HL-60 (cell line): ENCODE measurements at places on chromosomes 4 and X.

DNA sequence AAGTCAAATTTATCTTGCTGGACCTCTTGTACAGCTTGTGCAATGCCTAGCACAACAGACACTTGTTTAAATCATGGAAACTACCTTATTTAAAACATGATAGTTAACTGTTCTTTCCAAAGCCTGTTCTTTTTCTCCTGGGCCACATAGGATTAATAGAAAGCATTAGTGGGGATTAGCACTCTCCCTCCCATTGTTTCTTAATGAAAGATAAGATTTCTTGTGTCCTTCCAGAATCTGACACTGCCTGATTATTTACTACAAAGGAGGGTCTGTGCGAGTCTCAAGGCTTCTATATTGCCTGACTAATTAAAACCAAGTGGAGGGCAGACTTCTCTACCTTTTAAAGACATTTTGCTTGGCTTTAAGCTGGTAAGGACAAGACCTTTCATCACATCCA is 8.5 kb upstream of the ELMOD2 start:
- DNase-seq: no peak

DNA sequence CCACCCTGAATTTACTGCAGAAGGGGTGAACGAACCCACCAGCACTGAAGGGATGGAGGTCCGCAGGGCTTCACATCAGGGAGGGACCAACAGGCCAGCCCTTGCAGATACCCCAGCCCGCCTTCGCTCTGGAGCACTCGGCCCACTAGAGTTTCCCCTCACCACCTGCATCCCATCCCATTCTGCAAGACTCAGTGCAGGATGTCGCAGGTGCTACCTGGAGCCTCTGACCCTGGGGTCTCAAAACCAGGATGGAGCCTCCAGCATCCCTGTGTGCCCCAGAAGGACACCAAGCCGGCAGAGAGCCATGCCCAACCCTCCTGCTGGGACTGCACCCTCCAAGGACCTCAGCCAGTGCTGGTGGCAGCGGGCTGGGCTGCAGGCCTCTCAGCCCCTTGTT is 57.6 kb upstream of the ADRA2C start:
- DNase-seq: no peak

DNA sequence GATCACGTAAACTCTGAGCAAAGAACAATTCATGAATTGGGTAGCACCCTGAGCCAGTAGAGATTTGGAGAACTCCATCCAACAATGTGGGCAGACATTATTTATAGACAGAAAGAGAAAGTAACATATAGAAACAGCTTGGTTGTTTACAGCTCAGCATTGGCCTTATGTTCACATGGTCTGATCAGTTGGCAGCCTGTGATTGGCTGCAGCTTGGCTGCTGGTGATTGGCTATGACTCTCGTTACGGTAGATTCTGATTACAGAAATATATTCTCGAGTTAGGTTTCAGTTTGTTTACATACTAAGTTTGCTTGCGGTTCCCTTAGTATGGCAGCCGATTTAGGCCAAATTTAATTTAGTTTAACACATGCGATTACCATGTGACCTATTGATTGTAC is 663.4 kb downstream of the RAPGEF2 start:
- DNase-seq: no peak

GRCh38 chrX:118545510-118545909 is 49.9 kb downstream of the DOCK11 start:
- no peak for DNase-seq

GRCh38 chr4:52201715-52202114 is 150.6 kb downstream of the SPATA18 start:
- DNase-seq: no peak

DNA sequence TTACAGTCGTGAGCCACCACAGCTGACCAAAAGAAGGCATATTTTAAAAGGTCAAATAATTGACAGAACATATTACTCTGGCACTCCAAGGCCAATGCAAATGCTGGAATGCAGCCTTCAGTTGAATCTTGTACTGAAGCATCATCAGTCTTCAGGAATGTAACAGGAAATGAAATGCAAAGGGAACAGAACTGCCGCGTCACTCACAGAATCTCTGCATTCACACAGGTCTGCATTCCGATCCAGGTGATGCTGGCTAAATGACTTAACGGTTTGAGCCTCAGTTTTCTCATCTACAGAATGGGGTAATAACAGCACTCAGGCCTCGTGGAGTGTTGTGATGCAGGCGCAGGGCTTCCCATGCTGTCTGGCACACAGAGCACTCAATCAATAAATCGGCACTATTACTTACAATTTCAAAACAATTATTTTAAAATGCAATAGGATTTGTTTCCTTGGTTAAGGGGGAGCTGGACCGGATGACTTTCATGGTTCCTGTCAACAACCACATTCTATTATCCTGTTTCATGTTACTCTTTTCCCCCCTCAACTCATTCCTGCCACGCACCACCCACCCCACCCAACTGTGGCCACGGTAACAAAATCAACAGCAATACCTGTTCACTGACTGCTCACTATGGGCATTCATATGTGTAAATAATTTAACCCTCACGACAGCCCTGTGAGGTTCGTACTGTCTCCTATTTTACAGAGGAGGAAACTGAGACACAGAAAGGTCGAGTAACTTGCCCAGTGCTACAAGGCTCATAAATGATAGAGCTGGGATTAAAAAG is 32.4 kb downstream of the IGFBP7 start:
- no peak for DNase-seq

DNA sequence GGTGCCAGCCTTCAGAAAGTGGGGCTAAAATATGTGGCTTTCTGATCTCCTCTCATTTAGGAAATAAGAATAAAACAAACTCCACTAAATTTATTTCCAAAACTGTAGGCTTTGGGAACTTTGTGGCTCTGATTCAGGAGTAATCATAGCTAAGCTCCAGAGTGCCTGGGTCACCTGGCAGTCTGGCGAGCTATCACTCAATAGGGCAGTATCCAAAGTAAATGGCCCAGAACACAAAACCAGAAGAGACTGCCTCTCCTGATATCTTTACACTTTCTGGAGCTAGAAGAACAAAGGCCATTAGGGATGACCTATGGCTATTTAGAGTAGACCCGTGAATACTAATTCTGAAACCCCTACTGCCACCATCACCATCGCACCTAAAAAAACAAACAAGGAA is 17.0 kb upstream of the PPARGC1A start:
- DNase-seq: no peak

DNA sequence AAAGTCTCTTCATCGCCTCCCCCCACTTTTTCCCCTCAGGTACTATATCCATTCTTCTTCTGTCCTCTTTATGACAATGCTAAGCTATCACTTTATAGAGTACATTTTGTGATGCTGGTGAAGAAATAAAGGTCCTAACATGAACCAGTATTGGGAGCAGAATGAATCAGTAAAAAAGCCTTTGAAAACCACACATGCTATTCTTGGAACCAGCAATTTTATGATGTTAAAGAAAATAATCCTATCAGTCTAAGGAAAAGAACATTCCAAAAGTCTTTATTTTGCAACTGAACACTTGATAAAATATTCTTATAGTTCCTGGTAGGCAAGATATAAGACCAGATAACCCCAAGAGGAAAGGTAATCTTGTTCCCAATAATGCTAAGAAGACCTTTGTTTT is 107.8 kb upstream of the MCF2 start:
- no peak for DNase-seq

GRCh38 chr4:40055863-40056715 is 561 bp upstream of the N4BP2 start:
- DNase-seq: peak; percentile 35

GRCh38 chr4:85543832-85544231 is 68.9 kb downstream of the ARHGAP24 start:
- DNase-seq: no peak

DNA sequence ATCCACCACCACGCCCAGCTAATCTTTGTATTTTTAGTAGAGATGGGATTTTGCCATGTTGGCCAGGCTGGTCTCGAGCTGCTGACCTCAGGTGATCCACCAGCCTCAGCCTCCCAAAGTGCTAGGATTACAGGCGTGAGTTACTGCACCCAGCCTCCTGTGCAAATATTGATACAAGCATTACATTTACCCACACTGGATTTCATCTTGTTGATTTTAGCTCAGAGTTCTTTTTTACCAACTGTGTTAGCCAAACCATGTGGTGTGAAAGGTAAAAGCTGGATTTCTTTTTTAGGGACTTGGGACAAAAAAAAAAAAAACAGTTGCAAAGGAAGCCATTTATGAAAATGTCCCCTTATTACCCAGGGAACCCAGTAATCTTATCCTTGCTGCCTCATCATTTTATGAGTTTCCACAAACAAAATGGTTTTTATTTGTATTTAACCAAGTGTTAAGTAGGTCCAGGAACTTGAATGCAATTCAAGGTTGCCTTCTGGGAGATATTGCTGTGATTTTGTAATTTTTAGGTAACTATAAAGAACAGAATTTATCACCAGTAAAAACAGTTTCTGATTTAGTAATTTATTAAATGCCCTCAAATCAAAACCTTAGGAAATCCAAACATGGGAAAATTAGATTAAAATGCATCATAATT is 202.5 kb downstream of the PALLD start:
- no peak for DNase-seq
